ENCODE measurements at places on chromosomes 6 and 20.
A peak's percentile ranks its signal among the peaks of the same experiment; 100 is the strongest.

DNA sequence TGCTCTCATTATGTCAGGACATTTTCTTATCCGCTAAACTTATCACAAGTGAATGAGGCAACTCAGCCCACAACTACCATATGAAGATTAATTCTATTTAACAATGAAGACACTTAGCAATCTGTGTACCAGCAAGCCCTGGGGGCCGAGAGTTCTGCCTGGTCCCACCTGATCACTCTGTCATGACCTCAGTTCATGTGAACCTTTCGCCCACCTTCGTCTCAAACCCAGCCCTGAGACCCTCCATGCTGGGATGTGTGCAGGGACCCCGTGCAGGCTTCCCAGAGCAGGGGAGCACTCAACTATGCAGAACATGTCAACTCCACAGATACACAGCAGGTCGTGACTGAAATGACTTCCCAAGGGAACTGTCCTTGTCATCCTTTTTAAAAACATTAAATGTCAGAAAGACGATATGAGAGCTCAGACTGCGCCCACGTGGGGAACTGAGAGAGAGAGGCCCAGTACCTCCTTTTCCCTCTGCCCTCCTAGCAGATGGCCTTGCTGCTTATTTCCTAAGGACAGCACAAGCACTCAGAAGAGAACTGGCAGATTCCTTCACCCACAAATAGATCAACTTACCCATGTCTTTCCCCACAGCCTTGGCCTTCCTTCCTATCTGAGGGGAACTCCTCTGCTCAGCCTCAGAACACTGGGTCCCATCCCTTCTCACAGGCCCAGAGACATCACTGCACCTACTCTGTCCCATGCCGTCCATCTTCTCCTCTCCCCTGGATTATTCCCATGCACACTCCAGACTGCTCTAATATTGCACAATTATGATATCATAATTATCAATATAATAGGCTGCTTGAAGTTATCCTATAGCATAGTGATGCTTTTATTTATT is 11.5 kb downstream of the ABHD12 start:
- DNase-seq, result no peak

GRCh38 chr6:146785001-146785585 is 186.3 kb downstream of the ADGB start:
- peak; percentile 43 for DNase-seq

GRCh38 chr20:50837532-50838321 is 42.9 kb downstream of the BCAS4 start:
- DNase-seq, result no peak

DNA sequence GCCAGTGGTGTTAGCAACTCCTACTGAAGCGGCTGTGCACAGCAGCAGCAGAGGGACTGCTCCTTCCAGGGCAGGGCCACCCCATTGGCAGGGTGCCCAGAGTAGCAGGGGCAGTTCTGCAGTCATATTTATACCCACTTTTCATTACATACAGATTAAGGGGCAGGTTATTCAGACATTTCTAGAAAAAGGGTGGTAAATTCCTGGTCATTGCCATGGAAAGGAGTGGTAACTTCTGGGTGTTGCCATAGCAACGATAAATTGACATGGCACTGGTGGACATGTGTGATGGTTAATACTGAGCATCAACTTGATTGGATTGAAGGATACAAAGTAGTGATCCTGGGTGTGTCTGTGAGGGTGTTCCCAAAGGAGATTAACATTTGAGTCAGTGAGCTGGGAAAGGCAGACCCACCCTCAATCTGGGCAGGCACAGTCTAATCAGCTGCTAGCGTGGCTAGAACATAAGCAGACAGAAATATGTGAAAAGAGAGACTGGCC is 45.0 kb downstream of the IYD start:
- no peak for DNase-seq

DNA sequence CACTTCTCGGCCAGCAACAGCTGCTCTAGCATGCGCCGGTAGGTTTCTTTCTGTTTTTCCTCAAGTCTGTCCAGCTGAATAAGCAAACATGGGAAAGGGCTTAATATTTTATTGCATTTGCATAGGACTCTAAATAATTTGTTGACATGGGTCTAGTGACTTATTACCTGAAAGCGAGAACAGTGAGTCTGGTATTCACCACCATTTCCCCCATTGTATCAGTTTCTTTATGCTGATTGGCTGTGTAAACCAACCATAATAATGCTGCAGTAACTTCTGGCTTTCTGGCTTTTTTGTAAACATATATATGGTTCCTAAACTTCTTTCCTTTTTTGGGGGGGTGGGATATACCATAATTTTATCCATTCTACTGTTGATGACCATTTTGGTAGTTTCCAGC is 69.1 kb upstream of the TMEM30A start:
- no peak for DNase-seq

- DNase-seq, result no peak
Measured at GRCh38 chr20:7924692-7925091, 15.6 kb downstream of the HAO1 start.

GRCh38 chr6:108998485-108998884 is 96.2 kb downstream of the SESN1 start:
- DNase-seq, result no peak

- DNase-seq, result no peak
Measured at GRCh38 chr6:165117121-165117520, 192.3 kb downstream of the C6orf118 start.

DNA sequence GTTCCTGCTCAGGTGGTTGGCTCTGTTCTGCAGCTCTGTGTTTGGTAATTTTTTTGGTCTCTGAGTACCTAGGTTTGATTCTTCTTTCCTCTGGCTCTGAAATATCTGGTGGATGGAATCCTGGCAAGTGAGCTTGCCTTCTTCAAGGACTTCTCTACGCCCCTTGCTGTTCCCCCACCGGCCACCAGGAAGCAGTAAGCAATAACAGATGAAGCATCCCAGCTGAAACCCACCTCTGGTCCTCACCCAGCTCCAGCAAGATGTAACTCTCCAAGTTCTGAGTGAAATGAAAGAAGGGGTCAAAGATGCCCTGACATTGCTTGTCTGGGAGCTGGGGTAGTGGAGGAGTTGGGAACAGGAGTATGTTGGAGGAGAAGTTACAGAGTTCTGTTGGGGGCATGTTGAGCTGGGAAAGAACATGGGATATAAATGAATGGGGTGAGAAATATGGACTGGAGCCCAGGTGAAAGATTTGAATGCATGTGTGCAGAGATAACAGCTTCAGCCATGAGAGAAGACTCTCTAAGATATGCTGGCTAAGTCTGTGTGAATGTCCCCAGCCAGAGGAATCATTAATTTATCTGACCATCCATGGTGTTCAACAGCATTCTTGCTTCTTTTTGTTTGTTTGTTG is 51.3 kb upstream of the GLP1R start:
- DNase-seq, result peak; percentile 2
